Fibroblast of skin of right quadriceps (primary cell): ENCODE measurements at places on chromosomes 6 and 20.

GRCh38 chr6:105994591-105995390 is 91.3 kb upstream of the PRDM1 start:
- DNase-seq = peak; percentile 82

- no peak for DNase-seq
Measured at GRCh38 chr6:127205036-127205435, 61.6 kb upstream of the RNF146 start.

DNA sequence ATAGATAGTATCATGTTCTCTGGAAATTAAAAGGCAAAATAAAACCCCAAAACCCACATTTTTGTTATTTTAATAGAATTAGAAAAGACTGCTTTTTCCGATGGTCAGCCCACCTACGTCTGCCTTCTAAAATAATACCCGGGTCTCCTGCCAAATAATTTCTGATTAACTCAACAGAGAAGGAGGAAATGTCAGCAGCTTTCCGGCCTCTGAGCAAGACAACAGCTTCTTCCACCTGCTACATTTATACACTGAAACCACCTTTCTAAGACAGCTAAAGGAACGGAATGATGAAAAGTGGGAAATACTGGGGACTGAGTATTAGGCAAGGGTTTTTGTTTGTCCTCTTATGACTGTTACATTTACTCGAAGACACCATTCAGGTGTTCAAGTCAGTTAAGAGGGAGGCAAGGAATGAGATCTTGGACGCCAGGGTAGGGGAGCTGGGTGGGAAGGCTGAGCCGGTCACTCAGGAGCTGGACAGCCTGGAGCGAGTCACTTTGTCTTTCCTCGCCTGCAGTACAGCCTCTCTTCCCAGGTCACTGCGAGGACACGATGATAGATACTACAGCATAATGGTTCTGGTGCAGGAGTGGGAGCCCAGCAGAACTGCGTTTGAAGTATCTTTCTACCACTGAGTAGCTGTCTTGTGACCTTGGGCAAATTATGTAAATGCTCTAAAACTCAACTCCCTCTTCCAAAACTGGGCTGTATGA is 96.3 kb upstream of the QKI start:
- no peak for DNase-seq

DNA sequence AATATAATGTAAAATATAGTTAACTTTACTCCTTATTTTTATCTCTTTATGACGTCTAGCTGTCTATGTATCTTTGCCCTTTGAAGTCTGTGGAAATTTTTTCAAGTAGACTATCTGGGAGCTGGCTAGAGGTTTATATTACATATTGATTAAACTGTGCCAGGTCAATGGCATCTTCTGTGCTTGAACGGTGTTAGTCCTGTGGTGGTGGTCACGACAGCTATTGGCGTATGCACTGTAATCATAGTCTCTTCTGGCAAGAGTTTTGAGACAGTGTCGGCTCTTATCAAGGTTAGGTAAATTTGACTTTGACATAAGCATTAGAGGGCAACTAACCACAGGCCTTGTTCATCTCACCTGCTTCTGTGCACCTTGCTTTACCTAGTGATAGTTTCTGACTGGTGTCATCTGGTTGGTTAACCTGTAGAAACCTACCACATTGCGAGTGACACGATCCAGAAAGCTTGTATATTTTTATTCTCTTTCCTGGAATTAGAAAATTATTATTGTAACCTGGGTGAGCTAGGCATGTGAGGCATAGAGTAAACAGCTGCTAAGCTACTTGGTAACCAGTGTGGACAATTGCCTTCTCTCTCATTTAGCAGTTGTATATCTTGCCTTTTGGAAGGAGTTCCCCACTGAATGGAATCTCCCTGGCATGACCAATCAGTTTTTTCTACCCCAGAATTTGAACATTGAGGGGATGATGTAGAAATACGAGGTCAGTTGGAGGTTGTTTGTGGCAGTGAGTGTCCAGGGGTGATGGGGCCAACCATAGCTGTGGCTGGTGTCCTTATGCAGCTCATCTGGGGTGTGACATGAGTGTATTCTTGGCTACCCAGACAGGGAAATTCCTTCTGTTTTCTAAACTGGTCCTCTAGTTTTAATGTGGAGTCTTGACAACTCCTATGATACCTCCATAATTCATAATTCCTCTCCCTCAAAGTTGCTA is 45.9 kb downstream of the SH3BGRL2 start:
- DNase-seq = no peak
